ENCODE measurements at places on chromosomes 2 and 18.

DNA sequence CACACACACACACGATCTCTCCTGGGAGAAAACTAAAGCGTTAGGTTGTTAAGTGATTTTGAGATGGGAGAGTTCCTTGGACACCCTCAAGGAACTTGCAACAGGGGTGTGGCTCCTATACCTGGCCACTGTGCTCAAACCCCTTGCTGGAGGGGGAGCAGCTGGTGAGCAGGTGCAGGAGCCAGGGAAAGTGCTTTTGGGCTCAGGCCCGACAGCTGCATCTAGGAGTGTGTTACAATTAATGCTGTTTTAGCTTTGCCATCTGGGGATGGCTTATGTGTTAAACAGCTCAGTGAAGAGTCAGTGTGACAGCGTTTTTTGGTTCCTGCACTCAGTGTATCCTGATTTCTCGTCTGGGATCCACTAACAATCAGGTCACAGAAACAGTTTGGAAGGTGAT lies 510.8 kb downstream of the TRIB2 start:
- DNase-seq, result no peak

GRCh38 chr18:75546964-75547363 lies 119.5 kb upstream of the SMIM21 start:
- no peak for DNase-seq

- no peak for DNase-seq
Measured at GRCh38 chr2:19488009-19488691, 129.7 kb upstream of the OSR1 start.

DNA sequence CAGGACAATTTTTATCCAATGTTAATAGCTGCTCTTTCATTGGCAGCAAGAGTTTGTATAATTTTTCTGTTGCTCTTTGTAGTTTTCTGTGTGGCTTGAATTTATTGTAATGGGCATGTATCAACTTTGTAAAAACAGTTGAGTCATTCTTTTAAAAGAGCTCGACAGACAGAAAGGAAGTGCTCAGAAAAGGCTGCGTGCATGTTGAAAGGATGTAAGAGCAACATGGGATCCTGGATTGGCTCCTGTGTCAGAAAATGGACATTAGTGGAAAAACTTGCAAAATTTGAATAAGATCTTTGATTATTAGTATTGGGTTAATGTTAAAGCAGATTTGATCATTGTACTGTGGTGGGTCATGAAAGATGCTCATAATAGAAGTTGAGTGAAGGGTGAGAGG lies 93.3 kb upstream of the CDC42EP3 start:
- no peak for DNase-seq

DNA sequence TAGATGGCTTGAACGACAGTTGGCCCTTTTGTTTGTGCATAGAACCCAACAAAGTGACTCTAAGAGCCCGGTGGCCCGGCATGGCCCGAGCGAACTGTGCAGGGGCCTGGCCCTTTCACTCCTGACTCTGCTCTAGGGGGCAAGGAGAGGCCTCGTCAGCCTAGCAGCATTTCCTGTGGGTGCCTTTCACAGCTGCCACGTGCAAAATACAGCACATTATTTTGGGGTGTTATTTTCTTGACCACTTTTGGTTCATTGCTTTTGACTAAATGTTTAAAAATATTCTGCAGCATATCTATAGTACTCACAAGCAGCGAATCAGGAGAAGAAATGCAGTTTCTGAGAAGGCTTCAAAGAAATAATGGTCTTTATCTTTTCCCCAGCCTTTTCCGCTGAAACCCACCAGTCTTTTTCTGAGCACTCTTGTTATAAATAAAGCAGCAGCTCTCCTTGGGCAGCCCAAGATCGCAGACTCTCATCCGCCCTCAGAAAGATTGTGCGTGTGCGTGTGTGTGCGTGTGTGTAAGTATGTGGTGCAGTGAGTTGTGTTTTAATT lies 31.3 kb downstream of the DGKD start:
- DNase-seq, result no peak

- DNase-seq, result no peak
Measured at GRCh38 chr2:50949450-50950193, 82.3 kb downstream of the NRXN1 start.

DNA sequence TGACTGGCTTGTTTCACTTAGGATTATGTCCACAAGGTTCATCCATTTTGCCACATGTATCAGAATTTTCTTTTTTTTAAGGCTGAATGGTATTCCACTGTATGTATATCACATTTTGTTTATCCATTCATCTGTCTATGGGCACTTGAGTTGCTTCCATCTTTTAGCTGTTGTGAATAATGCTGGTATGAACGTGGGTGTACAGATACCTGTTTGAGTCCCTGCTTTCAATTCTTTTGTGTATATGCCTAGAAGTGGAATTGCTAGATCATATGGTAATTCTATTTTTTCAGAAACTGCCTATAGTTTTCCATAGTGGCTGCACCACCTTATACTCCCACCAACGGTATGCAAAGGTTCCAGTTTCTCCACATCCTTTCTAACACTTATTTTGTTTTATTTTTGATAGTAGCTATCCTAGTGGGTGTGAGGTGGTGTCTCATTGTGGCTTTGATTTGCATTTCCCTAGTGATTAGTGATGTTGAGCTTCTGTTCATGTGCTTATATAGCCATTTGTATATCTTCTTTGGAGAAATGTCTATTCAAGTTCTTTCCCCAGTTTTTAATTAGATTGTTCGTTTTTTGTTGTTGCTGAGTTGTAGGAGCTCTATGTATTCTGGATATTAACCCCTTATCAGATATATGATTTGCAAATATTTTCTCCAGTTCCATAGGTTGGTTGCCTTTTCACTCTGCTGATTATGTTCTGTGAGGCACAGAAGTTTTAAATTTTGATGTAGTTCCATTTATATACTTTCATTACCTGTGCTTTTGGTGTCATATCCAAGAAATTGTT lies 40.7 kb downstream of the TTC39C start:
- no peak for DNase-seq

DNA sequence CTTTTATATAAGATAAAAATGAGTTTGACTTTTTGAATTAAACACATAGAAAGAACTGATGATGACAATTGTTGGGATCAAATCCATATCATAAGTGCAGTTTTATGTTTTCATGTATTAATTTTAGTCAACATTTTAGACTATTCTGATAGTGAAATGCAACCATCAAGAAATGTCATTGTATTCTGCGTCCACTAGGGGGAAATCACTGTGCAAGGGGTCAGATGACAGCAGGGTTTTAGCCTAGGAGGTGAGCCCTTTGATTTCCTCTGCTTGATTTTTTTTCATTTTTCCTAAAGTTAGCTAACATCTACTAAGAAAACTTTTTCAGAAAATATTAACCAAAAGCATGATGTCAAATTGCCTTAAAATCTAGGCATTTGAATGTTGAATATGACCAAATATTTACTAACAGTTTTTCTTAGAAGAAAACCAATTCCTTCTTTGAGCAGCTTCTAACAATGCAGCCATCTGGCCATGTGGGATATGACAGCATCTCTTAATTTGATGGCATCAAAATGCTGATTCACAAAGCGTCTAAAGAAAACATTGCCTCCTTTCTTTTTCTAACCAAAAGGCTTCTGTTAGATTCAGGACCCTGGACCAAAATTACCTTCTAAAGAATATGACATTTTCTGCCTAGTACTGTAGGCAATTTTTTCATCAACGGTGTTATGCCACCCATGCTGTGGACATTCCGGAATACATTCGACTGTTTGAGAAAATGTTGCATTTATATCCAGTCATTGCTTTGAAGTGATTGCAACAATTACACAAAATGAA lies 141.5 kb downstream of the SPHKAP start:
- no peak for DNase-seq

DNA sequence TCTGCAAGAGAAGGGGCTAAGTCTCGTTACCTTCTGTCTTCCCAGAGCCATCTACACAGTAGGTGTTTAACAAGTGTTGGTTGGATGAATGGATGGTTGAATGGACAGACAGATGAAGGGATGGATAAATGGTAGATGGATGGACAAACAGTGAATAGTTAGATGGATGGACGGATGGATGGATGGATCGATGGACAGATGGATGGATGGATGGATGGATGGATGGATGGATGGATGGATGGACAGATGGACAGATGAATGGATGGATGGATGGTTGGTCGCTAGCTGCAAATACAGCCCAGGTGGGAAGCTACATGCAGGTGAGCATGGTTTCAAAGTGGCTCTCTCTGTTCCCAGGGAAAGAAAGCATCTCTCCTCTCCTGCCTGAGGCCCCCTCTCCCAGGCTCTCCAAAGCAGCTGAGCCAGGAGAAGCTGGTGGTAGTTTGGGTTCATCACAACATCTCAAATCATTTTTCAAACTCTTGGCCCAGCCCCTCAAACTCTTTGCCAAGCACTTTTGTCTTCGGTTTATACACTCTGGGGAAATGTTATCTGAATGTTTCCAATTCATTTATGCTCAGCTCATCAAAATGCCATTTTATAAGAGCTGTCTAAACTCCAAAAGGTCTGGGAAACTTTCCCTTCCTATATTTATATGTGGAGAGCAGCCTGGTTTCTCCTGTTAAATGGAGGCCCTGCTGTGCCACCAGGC lies 192.7 kb downstream of the ANAPC1 start:
- no peak for DNase-seq

- no peak for DNase-seq
Measured at GRCh38 chr2:144339048-144339447, 180.9 kb downstream of the ZEB2 start.

All from activated CD4-positive, CD25-positive, alpha-beta regulatory T cell treated with anti-CD3 and anti-CD28 coated beads, Interleukin-2, amount 50 U/mL, for 16 hours (primary cell).